ENCODE measurements at places on chromosomes 6 and 20.
A peak's percentile ranks its signal among the peaks of the same experiment; 100 is the strongest.

DNA sequence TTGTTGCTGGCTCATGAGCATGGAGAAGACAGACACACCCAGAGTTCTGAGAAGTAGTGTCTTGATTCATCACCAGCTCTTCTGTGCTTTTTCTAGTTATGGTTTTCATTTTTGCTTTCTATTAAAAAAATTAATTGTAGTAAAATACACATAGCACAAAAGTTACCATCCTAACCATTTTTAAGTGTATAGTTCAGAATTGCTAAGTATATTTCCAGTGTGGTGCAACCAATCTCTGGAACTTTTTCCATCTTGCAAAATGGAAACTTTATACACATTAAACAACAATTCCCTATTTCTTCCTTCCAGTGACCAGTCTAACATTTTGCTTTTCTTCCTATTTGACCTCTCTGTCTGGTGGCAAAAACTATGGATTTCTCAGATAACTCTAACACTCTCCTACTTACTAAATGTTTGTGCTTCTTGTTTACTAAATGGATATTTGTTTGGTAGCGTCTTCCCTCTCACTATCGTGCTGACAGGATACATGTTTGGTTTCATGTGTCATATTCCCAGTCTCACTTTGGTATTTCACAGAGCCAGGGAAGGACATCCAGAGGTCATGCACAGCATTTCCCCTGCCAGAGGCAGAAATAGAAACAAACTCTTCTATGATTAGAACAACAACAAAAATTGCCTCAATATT is 40.6 kb downstream of the TXLNB start:
- no peak for DNase-seq

DNA sequence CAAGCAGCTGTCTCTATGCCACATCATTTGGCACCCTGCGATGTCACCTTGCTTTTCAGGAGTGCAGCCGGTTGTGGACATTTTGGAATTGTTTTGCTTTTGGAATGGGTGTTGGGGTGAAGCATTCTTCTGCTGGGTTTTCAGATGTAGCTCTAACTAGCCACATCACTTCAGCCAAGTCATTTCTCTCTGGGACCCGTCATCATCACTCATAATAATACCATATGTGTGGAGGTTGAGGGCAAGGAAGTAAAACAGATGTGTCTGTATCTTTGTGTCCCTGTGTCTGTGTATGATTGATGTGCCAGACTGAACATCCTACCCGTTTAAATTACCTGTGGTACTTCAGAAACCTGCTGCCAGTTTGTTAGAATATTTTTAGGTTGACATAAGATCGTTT is 49.5 kb upstream of the TULP4 start:
- DNase-seq, result no peak

DNA sequence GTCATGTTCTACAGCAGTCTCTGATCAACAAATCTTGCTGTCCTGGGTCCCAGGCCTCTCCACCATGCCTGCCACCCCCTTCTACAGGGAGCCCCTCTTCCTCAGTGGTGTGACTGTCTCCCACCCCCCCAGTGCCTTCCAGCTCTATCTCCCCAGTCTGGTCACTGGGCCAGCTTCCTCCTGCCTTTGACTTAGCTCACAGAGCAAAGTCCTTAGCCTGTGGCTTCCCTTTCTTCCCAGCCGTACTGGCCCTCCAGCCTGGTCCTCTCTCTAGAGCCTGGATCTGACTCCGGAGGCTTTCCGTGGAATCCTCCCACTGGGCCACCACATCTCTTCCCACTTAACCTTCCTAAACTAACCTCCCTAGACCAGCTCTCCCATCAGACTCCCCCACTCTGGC is 17.0 kb downstream of the MAPK13 start:
- DNase-seq, result no peak

GRCh38 chr20:23115822-23116221 is 29.7 kb upstream of the CD93 start:
- no peak for DNase-seq

- no peak for DNase-seq
Measured at GRCh38 chr20:6034134-6034969, 19.5 kb downstream of the LRRN4 start.

GRCh38 chr20:37238935-37239451 is 22.6 kb downstream of the GHRH start:
- no peak for DNase-seq

- DNase-seq, result no peak
Measured at GRCh38 chr20:57586370-57586793, 25.5 kb downstream of the PCK1 start.

- DNase-seq, result no peak
Measured at GRCh38 chr6:103113416-103113815, 1719.9 kb downstream of the GRIK2 start.

- DNase-seq, result no peak
Measured at GRCh38 chr6:54058236-54058635, 53.0 kb upstream of the MLIP start.

GRCh38 chr6:149190224-149190831 is 127.2 kb upstream of the TAB2 start:
- DNase-seq, result no peak

GRCh38 chr6:17224056-17224455 is 57.1 kb upstream of the RBM24 start:
- DNase-seq, result no peak

DNA sequence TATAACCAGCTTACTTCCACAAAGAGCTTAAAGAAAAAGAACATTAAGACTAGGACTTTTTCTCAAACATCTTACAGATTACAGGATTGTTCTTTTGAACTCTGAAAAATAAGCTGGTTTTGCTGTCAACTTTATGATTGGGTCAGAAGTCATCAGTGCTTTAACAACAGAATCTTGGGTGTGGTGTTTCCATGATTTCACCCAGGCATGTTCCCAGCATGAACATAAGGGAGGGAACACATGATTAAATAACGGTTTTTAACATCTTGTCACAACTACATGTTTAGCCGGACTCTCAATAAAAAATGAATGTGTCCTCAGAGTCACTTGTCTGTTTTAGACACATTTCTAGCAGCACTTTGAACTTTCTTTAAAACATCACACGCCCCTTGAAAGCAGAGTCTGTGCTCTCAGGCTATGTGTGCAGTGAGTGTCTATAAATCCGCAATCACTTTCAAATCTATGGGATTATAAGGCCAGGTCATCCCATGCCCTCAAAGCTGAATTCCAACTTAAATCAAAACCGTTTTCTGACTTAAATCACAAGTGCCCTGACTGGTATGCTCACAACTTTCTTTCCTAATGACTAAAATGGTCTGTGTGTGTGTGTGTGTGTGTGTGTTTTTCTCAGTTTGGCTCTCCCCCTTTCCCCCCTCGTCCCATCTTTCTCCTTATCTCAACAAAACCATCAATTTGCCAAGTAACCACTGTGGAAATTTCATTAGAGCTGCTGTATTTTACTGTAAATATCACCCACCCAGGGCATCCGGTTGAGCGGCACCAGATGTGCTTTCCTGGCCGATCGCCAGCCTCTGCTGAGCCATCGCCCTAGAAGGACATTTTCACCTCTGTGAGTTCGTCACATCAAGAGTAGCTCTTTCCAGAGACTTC is 216.8 kb upstream of the DTNBP1 start:
- peak; percentile 40 for DNase-seq

DNA sequence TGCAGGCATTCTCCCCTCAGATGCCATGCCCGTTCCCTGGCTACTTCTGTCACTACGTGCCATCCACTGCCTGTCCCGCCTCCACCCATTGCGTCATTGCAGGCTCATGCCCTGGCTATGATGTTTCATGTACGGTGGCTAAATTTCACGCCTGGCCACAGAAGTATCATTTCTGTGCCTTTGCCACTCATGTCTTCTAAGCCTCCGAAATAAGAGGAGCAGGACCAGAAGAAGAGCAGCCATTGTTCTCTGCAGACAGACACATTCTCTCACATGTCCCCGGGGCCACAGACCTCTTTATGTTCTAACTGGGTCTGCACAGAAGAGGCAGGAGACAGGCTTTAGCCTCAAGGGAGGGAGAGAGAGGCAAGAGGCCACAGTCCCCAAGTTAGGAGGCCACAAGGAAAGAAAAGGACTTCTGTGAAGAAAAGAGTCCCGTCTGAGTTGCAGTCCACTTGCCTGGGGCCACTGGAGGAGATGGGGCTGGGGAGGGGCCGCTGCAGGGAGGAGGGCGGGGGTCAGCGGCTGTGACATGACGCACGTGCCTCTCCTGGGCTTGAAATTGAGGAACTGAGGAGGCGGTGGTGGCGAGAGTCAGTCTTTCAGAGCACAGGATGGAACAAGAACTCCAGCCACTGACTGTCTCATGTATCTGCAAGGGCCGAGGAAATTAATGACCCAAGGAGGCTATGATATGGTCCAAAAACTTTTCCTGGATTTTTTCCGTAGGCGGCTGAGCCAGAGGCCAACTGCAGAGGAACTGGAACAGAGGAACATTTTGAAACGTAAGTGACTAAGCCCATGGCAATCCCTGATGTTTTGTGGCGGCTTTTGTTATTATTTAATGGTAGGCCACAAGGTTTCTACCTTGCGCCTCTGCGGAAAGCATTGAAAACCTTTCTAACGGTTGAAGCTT is 55.9 kb downstream of the TBC1D7 start:
- no peak for DNase-seq

DNA sequence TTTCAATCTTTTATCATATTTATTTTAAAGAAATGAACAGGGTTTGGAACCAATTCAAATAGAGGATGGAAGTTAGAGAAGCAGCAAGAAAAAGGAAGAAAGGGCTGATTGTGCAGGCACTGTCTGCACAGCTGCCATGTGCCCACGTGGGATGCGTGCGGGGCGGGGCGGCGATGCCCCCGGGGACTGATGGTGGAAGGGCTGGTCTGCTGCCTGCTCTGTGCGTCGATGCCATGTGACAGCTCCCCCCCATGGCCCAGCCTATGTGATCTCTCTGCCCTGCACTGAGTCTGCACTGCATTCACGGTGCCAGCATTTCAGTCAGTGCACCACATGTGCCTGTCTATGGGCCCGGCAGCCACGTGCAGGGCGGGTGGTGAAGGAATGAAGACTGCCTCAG is 96.4 kb downstream of the IRF4 start:
- no peak for DNase-seq

DNA sequence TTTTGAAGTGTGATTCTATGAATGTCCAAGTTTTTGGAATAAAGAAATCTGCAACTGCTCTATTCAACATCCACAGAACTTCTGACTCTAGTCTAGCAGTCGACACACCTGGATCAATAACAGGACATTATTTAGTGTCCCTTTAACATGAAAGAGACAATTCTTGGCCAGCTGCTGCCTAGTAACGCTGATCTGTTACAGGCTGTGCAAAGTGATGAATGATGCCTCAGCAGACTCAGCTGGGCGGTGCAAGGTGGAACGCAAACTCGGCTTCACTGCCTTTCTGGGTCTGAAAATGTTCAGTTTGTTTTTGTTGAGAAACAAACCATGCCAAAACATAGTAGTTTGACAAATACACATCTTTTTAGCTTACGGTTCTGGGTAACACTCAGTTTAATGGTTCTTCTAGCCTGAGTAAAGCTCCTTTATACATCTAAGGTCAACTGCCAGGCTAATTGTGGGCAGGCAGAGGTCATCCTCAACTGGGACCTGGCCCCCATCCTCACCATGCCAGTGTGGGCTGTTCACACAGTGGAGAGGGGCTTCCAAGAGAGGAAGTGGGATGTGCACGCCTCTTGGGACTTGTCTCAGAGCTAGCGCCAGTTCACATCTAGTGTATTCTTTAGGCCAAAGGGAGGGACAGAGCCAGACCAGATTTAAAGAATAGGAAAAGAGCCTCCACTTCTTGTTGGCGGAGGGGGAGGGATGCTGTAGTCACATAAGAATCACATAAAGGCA is 879.7 kb downstream of the QKI start:
- no peak for DNase-seq

DNA sequence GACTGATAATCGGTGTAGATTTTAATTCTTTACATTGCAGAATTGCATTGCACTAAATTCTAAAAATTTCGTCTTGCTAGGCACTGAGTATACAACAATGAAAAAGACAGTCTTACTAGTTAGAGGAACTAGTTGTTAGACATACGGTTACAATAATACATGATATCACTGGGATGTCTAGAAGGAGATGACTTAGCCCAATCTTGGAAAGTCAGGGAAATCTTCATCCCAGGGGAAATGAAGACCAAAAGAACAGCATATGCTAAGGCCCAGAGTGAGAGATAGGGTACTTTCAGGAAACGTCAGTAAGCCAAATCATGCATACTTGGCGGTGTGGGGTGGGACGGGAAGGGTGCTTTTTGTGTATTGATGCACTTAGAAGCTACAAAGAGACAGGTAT is 901 bp downstream of the CEP57L1 start:
- DNase-seq, result no peak

GRCh38 chr6:107794771-107795170 is 29.3 kb downstream of the SCML4 start:
- DNase-seq, result no peak

DNA sequence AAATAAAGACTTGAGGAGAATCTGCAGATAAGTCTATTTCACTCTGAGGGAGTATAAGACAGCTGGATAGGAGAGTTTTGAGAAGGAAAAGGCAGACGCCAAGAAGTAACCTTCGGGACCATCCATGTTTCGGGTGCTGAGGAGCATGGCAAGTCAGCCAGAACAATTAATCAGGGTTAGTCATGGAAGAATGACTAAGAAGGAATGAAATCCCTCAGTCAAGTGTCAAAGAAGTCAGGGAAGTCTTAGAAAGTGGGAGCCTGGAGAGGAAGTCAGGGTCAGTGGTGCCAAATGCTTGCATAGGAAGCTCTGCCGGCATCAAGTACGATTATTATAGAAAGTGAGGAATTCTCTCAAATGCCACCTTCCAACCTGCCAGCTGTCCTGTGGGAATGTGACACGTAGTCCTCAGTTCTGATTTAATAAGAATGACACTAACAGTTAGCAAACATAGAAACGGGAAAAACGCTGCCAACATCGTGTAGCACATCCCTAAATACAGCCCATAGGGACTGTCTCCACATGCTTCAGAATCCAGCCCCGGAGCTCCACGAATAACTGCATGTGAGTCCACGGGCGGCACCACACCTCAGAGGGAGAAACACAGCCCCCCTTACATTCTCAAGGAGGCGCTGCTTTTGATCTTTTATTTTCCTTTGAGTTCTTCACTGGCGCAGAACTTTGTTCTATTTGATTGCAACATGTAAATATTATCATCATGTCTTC is 602.7 kb downstream of the PRKN start:
- no peak for DNase-seq

DNA sequence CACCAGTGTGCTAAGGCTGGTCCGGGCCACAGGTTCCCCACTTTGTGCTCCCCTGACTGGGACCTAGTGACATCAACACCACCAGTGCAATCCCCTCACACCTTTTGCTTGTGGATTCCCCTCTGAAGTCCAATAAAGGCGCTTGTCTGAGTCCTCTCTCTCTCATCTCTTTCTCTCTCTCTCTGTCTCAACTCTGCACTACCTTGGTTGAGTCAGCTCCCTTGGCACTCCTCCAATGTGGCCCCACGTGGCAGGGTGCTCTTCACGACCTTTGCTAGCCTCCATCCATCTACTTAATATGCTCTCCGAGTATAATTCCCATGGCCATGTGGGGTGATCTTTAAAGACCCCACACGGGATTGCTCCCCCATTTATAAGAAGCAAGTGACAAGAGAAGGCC is 385.0 kb downstream of the CD83 start:
- no peak for DNase-seq
